ENCODE measurements at places on chromosomes 5 and 9. TPM values are rescaled to one million over a fixed set of nuclear protein-coding genes. Genes with fewer than 3 reads are reported as not detected.

SHLD3 gene
- 3.1 TPM for total RNA-seq

SLC34A3 gene
- total RNA-seq = not detected

IRX2 gene
- 0.52 TPM for total RNA-seq

DDX4 gene
- total RNA-seq = not detected

GMCL2 gene
- not detected for total RNA-seq

MTX3 gene
- total RNA-seq = 10.4 TPM

KCNN2 gene
- 16.2 TPM for total RNA-seq

CTXN3 gene
- 1.0 TPM for total RNA-seq

RNF44 gene
- 2.1 TPM for total RNA-seq

NAIP gene
- total RNA-seq = 15.1 TPM

GRIN1 gene
- total RNA-seq = not detected

NUTM2F gene
- total RNA-seq = not detected

RNF180 gene
- total RNA-seq = 2.6 TPM

CER1 gene
- not detected for total RNA-seq

PCDHGA10 gene
- 4.2 TPM for total RNA-seq

F2RL1 gene
- 0.52 TPM for total RNA-seq

DNAH5 gene
- 1.0 TPM for total RNA-seq

PCDHA12 gene
- total RNA-seq = not detected

BHMT gene
- 1.0 TPM for total RNA-seq

OR4F3 gene
- total RNA-seq = not detected

SH2D3C gene
- total RNA-seq = 15.1 TPM
